ENCODE measurements at places on chromosomes 1 and 21. TPM values are rescaled to one million over a fixed set of nuclear protein-coding genes. Genes with fewer than 3 reads are reported as not detected.

Gene TMEM54
- 41.6 TPM for total RNA-seq

Gene AHCTF1
- 30.5 TPM for total RNA-seq

Gene LRRC7
- not detected for total RNA-seq

Gene PCP4
- total RNA-seq: 0.43 TPM

Gene PLCH2
- 0.03 TPM for total RNA-seq

Gene DPYD
- not detected for total RNA-seq

Gene SYCP1
- not detected for total RNA-seq

DNA sequence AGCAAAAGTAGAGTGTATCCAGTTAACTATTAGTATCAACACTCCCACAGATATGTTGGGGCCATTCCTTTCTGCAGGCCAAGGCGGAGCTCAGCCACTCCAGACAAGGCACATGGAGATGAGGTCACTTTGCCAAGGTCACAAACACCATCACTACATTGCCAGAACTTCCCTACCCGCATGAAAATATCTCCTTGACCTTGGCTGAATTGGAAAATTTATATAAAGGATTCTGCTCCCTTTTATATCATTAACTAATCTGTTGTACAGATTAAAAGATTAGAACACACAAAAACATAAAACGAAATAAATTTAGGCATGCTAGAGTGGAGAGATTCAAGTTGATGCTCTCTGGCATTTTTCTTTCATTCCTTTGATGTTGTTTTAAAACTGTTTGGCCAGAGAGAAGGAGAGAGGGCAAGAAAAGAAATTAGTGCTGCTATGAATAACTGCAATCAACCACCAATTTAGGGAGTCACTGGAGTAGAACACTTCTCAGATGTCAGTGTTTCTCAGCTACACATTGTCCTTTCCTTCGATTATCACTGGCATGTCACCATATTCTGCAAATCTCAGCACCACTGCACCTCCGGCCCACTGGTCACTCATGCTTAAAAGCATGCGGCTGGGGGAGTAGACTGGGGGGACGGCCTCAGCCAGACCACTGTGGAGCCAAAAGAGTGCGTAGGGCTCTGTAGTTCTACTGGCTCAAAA, 78.7 kb upstream of the ATP1B1 start:
- no peak for DNase-seq

DNA sequence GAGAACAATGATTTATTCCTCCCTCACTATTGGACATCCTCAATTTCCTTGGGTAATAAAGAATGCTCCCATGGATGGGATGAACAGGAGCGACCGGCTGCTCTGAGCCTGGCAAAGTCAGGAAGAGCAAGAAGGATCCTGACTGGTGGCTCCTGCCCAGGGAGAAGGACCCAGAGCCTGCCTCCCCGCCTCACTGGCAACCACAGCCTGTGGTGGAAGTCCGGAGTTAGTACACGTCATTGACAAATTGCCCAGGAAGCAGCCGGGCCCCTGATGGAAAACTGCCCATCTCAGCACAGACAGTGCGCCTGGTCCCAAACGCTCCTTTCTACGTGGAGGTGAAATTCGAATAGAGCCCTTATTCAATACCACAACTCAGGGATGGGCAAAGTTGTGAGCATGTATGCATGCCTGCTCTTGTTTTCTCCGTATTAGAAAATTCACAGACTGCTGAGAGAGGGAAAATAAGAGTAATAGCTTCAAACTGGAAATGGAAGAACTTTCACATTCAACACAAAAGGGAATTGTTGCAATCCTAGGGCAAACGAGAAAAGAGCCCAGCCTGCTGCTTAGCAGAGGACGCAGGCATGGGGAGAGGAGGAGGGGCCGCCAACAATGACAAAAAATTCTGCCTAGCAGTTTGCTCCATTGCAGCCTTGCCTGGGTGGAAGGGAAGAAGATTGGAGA, 397.1 kb upstream of the VAMP3 start:
- no peak for DNase-seq

GRCh38 chr1:185480545-185480944, 163.5 kb upstream of the IVNS1ABP start:
- peak; percentile 58 for DNase-seq

DNA sequence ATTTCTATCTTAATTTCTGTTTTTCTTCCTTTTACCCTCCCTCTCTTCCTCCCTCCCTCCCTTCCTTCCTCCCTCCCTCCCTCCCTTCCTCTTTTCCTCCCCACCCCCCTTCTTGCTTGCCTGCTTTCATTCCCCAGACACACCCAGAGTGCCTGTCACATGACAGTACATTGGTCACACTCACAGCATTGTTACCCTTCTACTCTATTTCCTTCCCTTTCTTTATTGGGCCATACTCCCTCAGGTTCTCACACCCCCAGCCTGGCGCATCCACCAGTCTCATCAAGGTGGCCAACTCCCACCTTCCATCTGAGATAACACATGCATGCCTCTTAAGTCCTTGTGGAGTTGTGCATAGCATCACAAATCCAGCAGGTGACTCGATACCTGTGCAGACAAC, 10.9 kb downstream of the TMPRSS3 start:
- DNase-seq: no peak

- no peak for DNase-seq
These were observed 54.1 kb downstream of the LUZP1 start for GRCh38 chr1:23114424-23115079.

DNA sequence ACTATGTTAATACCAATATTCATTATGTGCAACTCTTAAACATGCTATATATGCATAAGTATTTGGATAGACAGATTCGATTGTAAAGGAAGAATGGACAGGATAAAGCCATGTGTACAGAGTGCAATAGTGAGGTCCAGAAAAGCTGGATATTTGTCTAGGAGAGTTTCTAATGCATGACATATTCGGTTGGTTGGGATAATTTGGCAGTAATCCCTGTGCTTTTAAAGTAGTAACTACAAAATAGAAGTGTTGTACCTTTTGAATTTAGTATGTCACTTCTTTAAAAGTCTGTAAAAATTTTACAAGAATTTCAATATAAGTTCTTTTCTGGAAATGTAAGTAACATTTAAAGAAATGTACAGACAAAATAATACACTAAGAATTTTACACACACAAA, 774.5 kb downstream of the USP25 start:
- no peak for DNase-seq

GRCh38 chr1:192615055-192615454, 20.9 kb upstream of the RGS13 start:
- DNase-seq: no peak

DNA sequence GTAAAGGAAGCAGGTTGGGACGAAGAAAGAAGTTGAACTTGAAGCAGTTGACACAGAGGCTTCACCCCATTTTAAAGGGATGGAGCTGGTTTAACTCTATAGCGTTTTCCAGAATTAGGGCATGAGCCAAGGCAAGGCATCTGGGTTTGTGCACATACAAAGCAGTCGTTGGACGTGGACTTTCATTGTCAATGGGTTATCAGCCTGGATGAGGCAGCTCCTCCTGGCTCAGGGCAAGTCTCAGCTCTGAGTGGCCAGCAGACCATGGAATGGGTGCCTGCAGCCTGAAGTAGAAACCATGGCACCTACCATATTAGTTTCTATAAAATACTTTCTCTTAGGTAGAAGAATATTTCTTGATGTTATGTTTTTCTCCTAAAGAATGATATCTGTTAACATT, 163.8 kb upstream of the KCNK2 start:
- no peak for DNase-seq

DNA sequence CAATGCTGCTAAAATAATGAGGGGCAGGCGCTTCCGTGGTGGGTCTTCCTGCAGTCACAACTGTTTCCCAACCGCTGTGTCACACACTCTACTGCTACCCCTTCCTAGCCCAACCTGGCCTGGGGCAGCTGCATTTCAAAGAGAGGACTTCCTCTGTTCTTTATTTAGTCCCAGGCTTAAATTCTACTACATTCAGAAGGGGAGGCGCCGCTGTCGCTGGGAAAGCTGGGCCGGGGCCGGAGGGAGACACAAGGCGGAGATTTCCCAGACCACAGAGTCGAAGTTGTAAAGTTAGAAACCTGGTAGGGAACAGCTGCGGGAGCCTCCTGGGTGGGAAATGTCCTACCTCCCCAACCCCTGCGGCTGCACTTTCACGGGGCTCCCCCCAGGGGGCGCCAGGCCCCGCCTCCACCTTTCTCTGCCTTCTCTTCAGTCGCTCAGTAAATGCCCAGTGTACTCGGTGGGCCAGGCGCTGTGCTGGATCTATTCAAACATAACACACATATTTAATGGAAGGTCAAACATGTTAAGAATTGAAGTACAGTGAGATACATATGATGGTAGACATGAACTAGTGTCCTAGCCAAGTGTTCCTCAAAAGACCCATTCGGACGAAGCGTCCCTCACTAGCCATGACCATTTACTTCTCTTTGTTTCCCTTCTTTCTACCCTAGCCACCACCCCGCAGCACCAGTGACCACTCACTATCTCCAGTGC, 23.1 kb downstream of the DYRK3 start:
- DNase-seq: peak; percentile 55

DNA sequence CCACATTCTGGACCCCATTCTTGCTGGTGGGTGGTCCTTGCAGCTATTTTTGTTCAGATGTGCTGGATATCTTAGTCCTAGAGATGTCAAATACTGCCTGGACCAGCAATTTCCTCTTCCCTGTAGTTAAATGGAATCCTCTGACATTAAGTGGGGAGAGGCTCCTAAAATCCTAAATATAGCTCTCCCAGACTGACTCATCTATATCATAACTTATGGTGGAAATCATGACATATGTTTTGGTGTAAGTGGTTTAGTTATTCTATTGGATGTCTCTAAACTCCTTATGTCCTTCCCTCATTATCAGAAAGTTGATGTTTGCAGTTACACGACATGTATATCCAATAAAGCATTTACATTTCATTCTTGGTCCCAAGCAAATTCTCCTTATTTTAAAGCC, 73.1 kb downstream of the KCNJ6 start:
- DNase-seq: no peak

GRCh38 chr1:93346421-93346993, 800 bp downstream of the DR1 start:
- DNase-seq: peak; percentile 28

GRCh38 chr21:38307771-38308531, 51.2 kb downstream of the KCNJ15 start:
- no peak for DNase-seq

Data from SK-MEL-5 (cell line).